Breast epithelium (tissue), 4 donors: ENCODE measurements at places on chromosomes 7 and 10. TPM values are rescaled to one million over a fixed set of nuclear protein-coding genes. Genes with fewer than 3 reads are reported as not detected.

DNA sequence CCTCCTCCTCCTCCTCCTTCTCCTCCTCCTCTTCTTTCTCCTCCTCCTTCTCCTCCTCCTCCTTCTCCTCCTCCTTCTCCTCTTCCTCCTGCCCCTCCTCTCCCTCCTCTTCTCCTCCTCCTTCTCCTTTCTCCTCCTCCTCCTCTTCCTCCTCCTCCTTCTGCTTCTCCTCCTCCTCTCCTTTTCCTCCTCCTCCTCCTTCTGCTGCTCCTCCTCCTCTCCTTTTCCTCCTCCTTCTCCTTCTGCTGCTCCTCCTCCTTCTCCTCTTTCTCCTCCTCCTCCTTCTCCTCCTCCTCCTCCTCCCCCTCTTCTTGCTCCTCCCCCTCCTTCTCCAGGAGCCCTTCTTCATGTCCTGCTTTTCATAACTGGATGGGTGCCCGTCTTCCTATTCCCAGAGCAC lies 12.2 kb downstream of the PLXNA4 start:
- no peak for DNase-seq
- H3K4me1 ChIP-seq: no peaks in the 10 kb centered on the region
- no peak overlapping the region for H3K27ac ChIP-seq
- H3K4me3 ChIP-seq: no peak overlapping the region

GRCh38 chr10:33303988-33304387 lies 30.5 kb downstream of the NRP1 start:
- H3K4me1 ChIP-seq: no peaks in the 10 kb centered on the region
- H3K27me3 ChIP-seq: no peaks in the 10 kb centered on the region
- no peaks in the 10 kb centered on the region for H3K36me3 ChIP-seq
- DNase-seq: no peak
- peak overlapping the region; percentile 54 for H3K27ac ChIP-seq

DNA sequence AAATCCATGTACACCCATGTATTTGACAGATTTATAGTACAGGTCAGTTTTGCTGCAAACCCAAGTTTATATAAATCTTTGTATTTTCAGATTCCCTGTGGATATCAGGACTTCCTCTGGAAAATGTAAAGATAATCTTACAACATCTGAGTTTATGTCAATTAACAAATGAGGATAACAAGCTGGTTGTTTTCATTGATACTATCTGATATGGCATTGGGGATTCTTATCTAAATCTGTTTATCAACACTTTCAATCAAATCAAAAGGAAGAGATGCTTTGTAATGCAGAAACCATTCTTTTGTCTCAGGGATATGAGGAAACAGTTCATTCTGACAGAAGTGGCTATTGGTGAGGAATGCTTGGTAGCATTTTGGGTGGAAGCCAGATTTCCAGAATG lies 64.9 kb upstream of the FAM204A start:
- H3K27ac ChIP-seq: no peak overlapping the region
- no peak overlapping the region for H3K4me3 ChIP-seq
- H3K27me3 ChIP-seq: peaks cover 12% of the 10 kb centered on the region
- no peaks in the 10 kb centered on the region for H3K36me3 ChIP-seq
- no peak for DNase-seq

DNA sequence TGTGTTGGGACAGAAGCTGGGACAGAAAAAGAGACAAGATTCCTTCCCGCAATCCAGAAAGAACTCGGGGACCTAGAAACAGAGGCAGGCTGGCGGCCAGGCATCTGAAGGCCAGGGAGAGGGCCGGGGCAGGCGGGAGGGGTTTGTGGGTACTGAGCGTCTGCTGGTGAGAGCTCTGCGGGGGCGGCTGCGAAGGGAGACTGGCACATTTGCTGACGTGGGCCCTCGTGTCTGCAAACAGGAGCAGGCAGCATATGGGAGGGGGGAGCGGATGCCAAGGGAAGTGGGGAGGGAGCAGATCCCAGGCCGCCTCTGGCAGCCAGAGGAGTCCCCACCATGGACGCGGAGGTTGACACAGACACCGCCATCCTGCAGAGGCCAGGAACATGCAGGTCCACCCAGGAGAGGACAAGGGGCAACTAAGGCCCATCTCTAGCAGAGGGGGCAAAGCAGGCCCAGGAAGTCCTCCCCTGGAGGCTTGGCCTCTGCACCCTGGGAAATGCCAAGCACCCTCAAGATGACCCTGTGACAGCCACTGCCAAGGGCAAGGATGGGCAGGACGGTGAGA lies 32.2 kb downstream of the KCNH2 start:
- H3K4me3 ChIP-seq: no peak overlapping the region
- H3K27me3 ChIP-seq: peaks cover 21% of the 10 kb centered on the region
- DNase-seq: peak; percentile 75
- no peaks in the 10 kb centered on the region for H3K36me3 ChIP-seq
- H3K4me1 ChIP-seq: no peaks in the 10 kb centered on the region
- peak overlapping the region; percentile 55 for H3K27ac ChIP-seq

- H3K27ac ChIP-seq: no peak overlapping the region
- DNase-seq: no peak
- no peaks in the 10 kb centered on the region for H3K27me3 ChIP-seq
- H3K4me1 ChIP-seq: no peaks in the 10 kb centered on the region
Observed at GRCh38 chr7:31110331-31111108, 58.4 kb downstream of the ADCYAP1R1 start.

The SLC18A3 gene
- total RNA-seq: not detected
